ENCODE measurements at places on chromosomes 2 and 18. TPM values are rescaled to one million over a fixed set of nuclear protein-coding genes. Genes with fewer than 3 reads are reported as not detected.

Gene UGT1A3
- total RNA-seq, result not detected

Gene LYG1
- not detected for total RNA-seq

Gene ASIC4
- not detected for total RNA-seq

Gene PLEKHH2
- 1.8 TPM for total RNA-seq

Gene GALR1
- not detected for total RNA-seq

Gene UNC80
- not detected for total RNA-seq
